Urothelium cell line (cell line): ENCODE measurements at places on chromosomes 13 and 19.
A peak's percentile ranks its signal among the peaks of the same experiment; 100 is the strongest.

DNA sequence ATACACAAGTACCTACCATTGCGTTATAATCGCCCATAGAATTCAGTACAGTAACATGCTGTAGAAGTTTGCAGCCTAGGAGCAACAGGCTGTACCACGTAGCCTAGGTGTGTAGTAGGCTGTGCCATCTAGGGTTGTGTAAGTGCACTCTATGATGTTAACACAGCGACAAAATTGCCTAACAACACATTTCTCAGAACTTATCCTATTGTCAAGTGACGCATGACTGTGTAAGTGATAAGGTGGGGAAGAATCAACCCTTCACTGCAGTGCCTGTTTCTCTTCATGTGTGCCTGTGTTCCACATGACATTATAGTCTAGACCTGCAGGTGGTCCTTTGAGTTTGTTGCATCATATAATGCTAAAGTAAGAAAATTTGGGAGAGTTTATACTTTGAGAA is 94.0 kb downstream of the PCDH9 start:
- no peak for DNase-seq

DNA sequence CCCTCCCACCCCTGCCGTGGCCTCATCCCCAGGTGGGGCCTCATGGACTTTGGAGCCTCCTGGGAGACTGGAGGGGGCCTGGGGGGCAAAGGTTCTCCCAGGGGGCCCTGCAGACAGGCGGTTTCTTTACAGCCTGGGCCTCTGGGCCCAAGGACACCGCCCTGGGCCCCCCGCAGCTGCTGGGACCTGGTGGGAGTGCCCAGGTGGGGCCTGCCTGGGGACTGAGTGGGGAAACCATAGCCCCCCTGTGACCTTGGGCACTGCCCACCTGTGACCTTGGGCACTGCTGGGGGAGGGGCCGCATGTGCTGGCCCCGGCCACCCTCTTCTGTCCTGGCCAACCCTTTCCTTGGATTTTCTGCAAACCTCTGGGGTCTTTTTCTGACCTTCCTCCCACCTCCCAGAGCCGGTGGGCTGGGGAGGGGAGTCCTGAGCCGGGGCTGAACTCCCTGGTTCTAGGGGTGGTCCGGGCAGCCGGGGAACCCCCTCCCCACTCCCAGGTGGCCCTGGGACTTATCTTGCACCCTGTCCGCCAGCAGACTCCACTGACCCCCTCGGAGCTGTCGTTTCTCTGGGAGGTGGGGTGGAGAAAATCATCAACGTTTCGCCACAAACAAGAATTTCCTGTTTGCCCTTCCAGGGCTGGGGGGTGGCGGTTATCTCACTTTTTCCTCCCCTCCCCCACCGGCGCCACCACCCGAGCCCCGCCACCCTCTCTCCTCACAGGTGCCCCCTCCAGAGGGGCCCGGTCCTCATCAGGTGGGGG is 27.0 kb downstream of the ARID3A start:
- no peak for DNase-seq

DNA sequence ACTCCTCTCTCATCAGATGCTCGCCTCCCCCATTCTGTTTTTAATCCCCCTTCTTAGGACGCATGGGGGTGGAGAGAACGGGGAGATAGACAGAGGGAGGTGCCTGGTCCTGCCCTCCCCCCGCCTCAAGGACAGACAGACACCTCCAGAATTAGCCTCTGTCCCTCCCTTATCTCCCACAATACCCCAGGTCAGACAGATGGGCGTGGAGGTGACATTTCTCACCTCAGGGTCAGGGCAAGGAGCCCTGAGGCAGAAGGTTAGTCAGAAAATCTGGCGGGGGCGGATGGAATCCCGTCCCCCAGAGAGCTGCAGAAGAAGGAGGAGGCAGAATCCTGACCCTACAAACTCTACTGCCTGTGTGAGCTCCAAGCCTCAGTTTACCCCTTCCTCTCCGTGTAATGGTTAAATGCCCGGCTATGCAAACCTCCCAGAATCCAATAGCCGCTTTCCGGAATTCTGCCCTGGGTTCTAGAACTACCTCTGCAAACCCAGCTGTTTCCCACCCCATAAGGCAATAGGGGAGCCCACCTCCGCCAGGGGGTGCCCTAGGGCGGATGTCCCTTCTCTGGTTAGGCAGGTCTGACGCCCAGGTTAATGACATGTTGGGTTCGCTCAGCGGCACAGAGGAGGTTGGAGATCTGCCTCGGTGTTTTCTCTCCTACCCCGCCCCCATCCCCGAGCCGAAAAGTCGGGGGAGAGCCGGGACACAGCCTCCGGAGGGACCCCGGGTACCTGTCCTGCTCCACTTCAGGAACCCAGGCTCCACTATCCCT is 900 bp downstream of the PPP1R13L start:
- DNase-seq: peak; percentile 78

DNA sequence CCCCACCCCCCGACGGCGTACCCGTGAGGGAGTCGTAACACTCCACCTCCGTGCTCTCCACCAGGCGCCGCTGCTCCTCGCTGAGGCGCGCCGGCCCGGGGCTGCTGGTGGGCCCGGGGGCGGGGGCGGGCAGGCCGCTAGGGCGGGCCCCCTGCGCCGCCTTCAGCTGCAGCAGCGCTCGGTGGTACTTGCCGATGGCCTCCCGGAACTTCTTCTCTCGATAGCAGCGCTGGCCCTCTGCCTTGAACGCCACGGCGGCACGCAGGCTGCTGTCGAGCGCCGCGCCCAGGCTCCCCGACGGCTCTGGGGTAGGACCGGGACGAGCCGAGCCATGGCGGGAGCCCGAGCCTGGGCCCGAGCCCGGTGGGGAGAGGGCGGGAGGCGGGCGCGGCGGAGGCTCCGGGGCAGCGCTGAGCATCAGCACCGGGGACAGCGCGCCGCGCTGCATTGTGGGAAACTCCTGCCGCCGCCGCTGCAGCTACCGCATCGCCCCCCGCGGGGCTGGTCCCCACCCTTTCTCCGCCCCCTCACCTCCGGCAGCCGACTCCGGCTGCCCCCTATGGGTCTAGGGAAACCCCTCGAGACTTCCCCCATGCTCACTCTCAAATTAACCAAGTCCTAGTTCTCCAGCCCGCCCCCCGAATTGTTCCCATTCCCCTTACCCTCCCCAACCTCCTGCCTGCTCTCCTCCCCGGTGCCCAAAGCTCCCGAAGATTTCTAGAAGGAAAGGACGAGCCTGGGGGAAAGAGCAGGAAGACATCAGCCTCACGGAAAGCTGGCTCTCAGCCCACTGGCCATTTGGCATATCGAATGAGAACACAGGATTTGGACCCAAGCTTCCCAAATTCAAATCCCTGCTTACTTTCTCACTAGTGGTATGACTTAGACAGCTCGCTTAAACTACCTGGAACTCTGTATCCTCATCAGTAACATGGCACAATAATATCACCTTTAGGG is at the start of gene TTC9B:
TSS of gene TTC9B (minus strand) at position 451 of the 957 bp plus-strand sequence. CDS start at position 448, 3 bp downstream.
- DNase-seq: peak; percentile 35

GRCh38 chr13:90763476-90764150 is 583.9 kb upstream of the MIR17HG start:
- no peak for DNase-seq

GRCh38 chr13:51266642-51267041 is 44.4 kb downstream of the FAM124A start:
- DNase-seq: no peak

GRCh38 chr13:24995225-24995804 is 100.6 kb upstream of the PABPC3 start:
- peak; percentile 48 for DNase-seq

DNA sequence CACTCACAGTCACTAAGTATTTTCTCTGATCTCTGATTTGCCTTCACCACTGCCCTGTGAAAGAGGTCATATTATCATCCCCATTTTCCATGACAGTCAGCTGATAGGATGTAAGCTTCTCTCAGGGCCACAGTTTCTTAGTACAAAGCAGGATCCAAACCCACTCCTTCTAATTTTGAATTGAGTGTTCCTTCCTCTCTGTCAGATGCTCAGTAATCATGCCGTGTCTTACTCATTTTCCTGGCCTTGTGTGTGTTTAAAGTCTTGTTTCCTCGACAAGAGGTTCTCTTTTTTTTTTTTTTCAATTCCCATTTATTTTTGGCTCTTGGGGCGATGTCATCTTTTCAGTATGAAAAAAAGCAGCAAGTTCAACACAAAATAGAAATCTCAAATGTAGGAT is 72.3 kb downstream of the NAA16 start:
- DNase-seq: no peak

- no peak for DNase-seq
Measured at GRCh38 chr13:91644806-91645205, 246.4 kb downstream of the GPC5 start.

DNA sequence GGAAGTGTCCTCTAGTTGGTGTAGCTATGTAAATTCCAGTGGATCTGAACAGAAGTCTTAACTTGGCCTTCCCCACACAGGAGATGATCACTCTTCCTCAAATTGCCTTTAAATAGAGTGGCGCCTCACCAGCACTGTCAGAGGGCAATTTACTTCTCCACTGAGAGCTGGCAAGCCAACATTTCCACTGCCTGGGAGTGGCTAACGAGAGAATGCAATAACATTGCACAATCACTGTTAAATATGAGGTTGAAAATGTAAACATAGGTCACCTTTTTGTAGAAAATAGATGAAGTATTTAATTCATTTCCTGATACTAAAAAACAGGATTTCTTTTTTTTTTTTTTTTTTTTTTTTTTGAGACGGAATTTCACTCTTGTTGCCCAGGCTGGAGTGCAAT is 55.4 kb upstream of the UBL3 start:
- no peak for DNase-seq

GRCh38 chr19:42521346-42522030 is 6.8 kb downstream of the CEACAM1 start:
- no peak for DNase-seq

- DNase-seq: no peak
Measured at GRCh38 chr19:34330116-34330515, 34.9 kb upstream of the GPI start.

- DNase-seq: peak; percentile 22
Measured at GRCh38 chr13:50124536-50125303, 109.5 kb downstream of the KCNRG start.

- DNase-seq: no peak
Measured at GRCh38 chr19:33486936-33487811, 34.4 kb downstream of the PEPD start.

DNA sequence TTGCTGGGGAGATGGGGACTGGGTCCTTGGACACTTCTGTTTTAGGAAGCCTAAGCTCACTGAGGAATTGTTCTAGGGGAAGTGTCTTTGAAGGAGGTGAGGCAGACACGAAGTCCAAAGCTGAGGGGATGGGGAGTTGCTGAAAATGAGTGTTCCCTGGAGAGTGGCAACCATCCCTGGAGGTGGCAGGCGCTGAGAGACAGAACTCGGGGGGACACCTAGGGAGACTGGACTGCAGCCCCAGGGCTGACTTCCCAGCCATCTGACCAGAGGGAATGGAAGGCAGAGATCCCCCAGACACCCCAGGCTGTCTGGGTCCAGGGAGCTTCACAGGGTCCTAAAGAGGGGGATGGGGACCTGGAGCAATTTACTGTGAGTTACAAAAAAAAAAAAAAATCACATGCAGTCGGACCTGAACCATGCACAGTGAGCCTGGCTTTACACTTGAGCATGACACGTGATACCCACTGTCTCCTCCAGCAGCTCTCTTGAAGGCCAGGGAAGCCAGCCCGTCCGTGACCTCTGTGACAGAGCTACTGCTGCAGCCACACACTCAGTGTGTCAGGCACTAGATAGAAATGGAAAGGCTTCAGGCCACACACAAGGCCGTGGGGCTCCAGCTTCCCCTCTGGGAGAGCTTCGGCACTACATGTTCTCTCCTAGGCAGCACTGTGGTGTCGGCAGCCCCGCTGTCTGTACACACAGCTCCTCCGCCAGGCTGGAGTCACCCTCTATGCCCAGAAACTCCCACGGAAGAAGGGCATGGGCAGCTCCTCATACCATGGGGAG is 77.1 kb upstream of the KCTD15 start:
- no peak for DNase-seq

- peak; percentile 82 for DNase-seq
Measured at GRCh38 chr19:18416778-18417249, 2.4 kb upstream of the SSBP4 start.
